Inflammatory macrophage (primary cell): ENCODE measurements at places on chromosomes 12 and 14.

DNA sequence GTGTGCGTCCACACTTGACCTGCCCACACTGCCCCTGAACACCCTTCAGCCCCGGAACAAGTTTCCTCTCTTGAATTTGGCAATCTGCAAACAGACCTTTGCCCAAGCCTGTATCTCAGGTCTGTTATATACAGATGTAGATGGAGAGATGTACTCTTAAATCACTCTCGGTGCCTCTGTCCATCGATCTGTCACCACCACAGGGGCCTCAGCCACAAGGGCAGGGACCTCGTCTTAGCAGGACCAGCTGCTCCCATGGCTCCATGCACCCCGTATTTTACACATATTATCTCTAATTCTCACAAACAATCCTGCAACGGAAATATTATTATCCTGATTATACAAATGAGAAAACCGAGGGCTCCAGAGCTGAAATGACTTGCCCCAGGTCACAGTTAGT, 313.4 kb downstream of the BCL11B start:
- no peak for DNase-seq

DNA sequence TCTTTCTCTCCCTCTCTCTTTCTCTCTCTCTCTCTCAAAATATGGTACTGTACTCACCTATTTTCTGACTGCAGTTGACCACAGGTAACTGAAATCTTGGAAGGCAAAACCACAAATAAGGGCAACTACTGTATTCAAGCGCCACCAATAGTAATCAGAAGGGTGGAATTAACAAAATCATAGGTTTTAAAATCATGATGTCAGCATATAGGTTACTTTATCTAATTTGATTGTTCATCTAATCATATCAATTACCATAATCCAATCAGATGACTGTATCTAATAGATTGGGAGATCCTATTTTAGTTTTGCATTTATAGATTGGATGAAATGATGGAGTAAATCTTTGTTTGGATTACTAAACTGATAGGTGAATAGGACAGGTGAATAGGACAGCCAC, 155.8 kb upstream of the KITLG start:
- DNase-seq: no peak

- no peak for DNase-seq
Measured at GRCh38 chr12:77943466-77943865, 112.8 kb downstream of the NAV3 start.

DNA sequence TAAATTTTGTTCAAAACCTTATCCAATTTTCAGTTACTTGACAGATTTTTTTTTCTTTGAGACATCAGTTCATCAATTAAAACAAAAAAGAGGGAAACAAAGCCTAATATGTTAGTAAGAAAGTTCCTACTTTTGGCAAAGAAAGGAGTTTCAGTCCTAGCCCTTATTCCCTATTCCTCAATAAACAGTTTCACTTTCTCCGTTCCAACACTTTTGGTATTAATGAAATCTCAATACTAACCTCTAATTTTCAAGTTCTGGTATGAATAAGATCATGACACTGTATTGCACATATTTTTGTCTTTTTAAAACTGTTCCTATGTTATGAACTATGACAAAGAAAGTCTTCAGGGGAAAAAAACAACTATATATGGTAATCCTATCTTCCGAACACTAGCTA, 48.4 kb downstream of the RPS6KA5 start:
- DNase-seq: no peak

- no peak for DNase-seq
Measured at GRCh38 chr14:94501588-94502516, 7.4 kb downstream of the SERPINA12 start.
